ENCODE measurements at places on chromosomes 2 and 18. TPM values are rescaled to one million over a fixed set of nuclear protein-coding genes. Genes with fewer than 3 reads are reported as not detected.

Gene MATN3
- polyA plus RNA-seq: 0.19 TPM

Gene DYSF
- polyA plus RNA-seq: 33.6 TPM

GRCh38 chr2:118103951-118104940, 16.0 kb downstream of the INSIG2 start:
- no peak overlapping the region for H3K4me3 ChIP-seq
- no peak for DNase-seq
- H3K4me1 ChIP-seq: no peaks in the 10 kb centered on the region
- peaks cover 73% of the 10 kb centered on the region for H3K36me3 ChIP-seq
- H3K27ac ChIP-seq: no peak overlapping the region

DNA sequence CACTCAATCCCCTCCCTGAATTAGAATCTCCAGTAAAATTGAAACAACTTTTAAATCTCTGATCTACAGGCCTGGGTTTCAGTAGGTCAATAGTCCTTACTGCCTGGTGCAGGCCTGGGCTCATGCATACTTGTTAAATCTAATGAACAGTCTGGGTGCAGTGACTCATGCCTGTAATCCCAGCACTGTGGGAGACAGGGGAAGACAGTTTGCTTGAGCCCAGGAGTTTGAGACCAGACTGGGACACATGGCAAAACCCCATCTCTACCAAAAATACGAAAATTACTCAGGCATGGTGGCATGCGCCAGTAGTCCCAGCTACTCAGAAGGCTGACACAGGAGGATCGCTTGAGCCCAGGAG, 94.7 kb upstream of the SP3 start:
- no peaks in the 10 kb centered on the region for H3K27me3 ChIP-seq
- H3K36me3 ChIP-seq: no peaks in the 10 kb centered on the region
- DNase-seq: no peak
- no peaks in the 10 kb centered on the region for H3K4me1 ChIP-seq

DNA sequence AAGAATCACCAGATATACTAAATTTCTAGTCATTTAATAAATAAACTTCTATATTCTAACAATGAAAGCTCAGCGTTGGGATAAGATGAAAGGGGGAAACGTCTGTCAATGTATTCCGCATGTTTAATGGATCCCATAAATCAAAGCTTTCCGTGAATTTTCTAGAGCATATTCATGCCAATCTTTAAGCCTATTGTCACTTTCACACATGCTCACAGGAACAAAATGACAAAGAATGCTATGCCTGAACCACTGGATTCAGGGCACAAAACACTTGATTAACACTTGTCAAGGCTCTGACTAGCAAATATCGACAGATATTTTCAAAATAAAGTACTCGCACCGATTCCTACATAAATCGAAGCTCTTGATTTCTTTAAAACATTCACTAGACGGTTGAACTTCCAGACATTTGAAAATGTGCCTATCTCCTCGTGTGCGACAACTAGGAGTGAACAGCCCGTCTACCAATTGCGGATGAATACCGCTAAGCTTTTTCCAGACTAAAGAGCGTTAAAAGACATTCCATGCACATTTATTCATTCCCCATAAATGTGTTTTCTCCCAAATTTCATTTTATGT, 1.8 kb downstream of the TLK1 start:
- no peaks in the 10 kb centered on the region for H3K27me3 ChIP-seq
- H3K27ac ChIP-seq: peak overlapping the region; percentile 96
- DNase-seq: no peak
- peaks cover 9% of the 10 kb centered on the region for H3K4me1 ChIP-seq
- H3K36me3 ChIP-seq: no peaks in the 10 kb centered on the region
- H3K4me3 ChIP-seq: peak overlapping the region; percentile 82

- H3K27me3 ChIP-seq: no peaks in the 10 kb centered on the region
- H3K36me3 ChIP-seq: no peaks in the 10 kb centered on the region
- no peak overlapping the region for H3K27ac ChIP-seq
- H3K4me3 ChIP-seq: no peak overlapping the region
Measured at GRCh38 chr18:35864916-35865315, 107.6 kb upstream of the RMP24 start.

GRCh38 chr18:36326771-36327170, 29.3 kb downstream of the FHOD3 start:
- no peaks in the 10 kb centered on the region for H3K36me3 ChIP-seq
- DNase-seq: no peak

GRCh38 chr2:18273205-18273604, 287.2 kb downstream of the RDH14 start:
- H3K27ac ChIP-seq: no peak overlapping the region
- DNase-seq: no peak
- H3K4me3 ChIP-seq: no peak overlapping the region
- no peaks in the 10 kb centered on the region for H3K27me3 ChIP-seq
- no peaks in the 10 kb centered on the region for H3K36me3 ChIP-seq

DNA sequence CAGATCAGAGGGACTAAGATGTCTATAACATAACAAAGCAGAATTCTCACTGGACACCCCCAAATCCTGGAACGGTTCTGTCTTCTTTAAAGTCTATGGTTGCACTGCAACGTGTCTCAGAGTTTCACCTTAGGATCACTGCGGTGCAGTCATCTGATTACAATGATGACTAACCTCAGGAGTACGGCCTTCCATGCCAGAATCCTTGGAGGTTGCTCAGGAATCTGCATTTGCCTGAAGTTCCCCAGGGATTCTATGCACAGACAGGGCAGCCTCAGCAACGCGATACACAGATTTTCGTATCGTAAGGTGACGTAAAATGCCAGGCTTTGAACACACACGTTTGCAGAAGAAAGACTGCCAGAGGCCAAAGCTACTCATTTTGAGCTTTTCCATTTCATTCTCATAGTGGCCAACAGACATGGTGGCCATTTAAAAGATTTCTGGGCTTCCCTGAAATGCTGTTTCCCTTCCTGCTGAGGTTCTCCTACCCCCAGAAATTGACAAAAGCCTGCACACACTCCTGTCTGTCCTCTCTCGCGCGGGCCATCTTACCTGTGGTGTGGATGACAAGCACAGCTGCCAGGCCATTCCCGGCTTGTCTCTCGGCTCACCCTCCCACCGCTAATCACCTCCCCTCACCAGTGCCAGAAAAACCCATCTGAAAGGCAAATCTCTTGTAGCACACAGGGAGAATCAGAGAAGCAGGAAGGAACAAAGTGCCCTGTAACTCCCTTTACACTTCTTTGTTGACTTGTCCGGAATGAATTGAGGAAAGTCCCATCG, 148.8 kb downstream of the ACKR3 start:
- H3K4me1 ChIP-seq: peaks cover 5% of the 10 kb centered on the region
- H3K27ac ChIP-seq: no peak overlapping the region
- H3K36me3 ChIP-seq: no peaks in the 10 kb centered on the region
- no peak overlapping the region for H3K4me3 ChIP-seq

DNA sequence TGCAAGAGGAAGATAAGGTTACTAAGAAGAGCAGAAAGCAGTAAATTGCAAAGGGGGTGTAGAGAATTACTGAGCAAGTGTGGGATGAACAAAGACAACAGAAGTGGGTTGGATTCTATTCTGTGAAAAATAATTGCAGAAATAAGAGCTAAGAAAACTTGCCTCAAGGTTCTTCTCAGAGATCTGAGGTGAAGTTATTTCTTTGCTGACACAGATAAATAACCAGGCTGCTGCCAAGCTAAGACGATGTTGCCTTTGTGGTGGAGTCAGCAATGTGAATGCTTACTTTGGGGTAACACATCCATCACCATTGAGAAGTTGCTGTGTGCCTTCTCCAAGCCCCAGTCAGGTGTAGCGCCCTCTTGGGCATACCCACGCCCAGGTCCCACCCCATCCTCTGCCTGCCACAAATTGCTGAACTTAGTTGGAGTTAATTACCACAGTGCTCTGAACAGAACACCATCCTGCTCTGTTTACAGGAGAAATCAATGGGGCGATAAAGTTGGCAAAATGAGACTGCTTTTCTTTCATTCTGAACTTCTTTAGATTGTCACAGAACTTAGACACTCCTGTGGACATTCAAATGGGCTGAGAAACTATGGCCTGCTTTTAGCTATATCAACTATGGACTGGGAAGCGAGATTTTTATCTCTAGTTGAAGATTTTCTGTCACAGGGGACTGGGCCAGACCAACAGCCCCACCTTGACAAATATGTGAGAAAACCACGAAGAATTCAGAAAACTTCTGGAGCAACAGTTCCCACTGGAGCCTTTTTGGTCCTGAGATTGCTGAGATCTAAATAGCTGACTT, 283.6 kb downstream of the TMX3 start:
- H3K27me3 ChIP-seq: no peaks in the 10 kb centered on the region
- no peaks in the 10 kb centered on the region for H3K4me1 ChIP-seq
- no peak for DNase-seq
- H3K4me3 ChIP-seq: no peak overlapping the region
- H3K36me3 ChIP-seq: no peaks in the 10 kb centered on the region

- no peak for DNase-seq
- no peaks in the 10 kb centered on the region for H3K27me3 ChIP-seq
- no peaks in the 10 kb centered on the region for H3K4me1 ChIP-seq
- no peak overlapping the region for H3K4me3 ChIP-seq
Measured at GRCh38 chr2:183375821-183376220, 251.6 kb downstream of the NUP35 start.

- no peaks in the 10 kb centered on the region for H3K36me3 ChIP-seq
- H3K27me3 ChIP-seq: peaks cover 8% of the 10 kb centered on the region
- no peak overlapping the region for H3K27ac ChIP-seq
- no peaks in the 10 kb centered on the region for H3K4me1 ChIP-seq
- peak; percentile 19 for DNase-seq
Measured at GRCh38 chr2:106886916-106887758, 1.2 kb upstream of the ST6GAL2 start.

DNA sequence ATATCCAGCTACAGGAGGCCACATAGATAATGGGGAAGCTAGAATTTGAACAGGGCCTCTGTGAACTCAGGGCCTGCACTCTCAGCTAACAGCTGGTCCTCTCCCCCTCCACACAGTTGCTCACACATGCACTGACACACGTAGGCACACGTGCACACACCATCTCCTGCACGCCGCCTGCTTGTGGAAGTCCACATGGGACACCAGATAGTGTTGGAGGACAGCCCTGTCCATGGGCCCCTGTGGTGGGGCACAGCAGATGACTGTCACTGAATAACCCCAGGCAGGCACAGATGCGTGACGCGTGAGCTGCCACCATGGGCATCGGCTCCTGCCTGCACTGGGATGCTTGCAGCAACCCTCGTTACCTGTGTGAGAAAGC, 52.9 kb downstream of the ADI1 start:
- peaks cover 4% of the 10 kb centered on the region for H3K36me3 ChIP-seq
- peak overlapping the region; percentile 65 for H3K27ac ChIP-seq
- peak; percentile 24 for DNase-seq
- H3K4me3 ChIP-seq: no peak overlapping the region
- no peaks in the 10 kb centered on the region for H3K27me3 ChIP-seq

DNA sequence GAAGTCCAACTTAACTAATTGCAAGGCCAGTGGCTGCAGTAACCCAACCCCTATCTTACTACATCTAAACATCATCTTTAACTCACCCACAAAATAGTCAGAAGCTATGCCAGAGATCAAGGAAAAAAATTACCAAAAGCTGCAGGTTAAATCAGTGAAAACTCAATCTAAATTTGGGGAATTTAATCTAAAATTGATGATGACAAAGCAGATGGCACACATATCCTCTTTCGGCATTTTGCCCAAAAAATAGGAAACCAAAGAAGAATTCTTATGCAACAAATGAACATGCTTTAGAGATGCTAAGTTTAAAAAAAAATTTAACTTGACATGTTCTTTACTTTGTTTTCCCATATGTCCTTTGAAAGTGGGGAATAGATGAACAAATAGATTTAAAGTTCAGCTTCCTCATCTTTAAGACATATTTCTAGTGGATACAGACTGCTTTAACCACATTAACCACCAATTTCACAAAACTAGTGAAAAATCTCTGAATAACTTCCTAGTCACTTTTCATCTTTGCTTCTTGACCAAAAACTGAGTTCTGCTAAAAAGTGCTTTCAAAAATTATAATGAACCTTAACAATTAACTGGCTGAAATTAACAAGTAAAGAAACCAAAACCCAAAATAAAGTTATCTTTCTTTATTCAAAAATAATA, 74.3 kb upstream of the CCDC150 start:
- DNase-seq: no peak
- no peaks in the 10 kb centered on the region for H3K36me3 ChIP-seq
- no peak overlapping the region for H3K27ac ChIP-seq
- H3K27me3 ChIP-seq: no peaks in the 10 kb centered on the region
- no peak overlapping the region for H3K4me3 ChIP-seq

DNA sequence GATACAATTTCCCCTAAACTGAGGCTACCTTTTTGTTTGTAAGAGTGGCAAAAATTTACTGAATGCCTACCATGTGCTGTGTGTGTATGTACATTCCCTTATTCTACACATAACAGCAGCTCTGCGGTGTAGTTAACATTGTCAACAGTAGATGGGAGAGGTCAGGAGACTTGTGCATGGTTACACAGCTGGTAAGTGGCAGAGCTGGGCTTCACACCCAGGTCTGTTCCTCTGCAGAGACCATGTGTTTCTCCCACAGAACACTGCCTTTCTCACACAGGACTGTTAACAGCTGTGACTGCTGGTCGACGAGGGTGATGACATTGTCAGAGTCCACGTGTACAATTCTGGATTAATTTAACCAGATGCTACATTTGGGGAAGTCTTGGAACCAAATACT, 49.1 kb downstream of the EML6 start:
- DNase-seq: no peak
- no peak overlapping the region for H3K4me3 ChIP-seq
- H3K4me1 ChIP-seq: no peaks in the 10 kb centered on the region
- no peaks in the 10 kb centered on the region for H3K36me3 ChIP-seq
- H3K27me3 ChIP-seq: no peaks in the 10 kb centered on the region

DNA sequence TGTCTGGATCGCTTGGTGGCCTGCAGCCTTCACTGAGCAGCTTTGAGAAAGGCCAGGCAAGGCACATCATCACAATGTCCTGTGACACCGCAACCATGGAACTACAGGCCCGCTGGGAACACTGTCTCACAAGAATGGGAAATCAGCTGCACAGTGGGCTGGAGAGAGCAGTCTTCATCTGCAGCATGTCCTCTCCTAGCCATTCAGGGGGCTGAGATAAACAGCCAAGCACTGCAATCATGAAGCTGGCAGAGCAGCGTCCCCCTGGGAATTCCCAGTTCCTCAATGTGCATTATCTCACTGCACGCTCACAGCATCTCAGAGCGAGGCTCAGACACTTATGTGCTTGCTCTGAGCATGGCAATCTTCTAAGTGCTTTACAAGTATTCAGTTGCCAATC, 1.9 kb downstream of the CMPK2 start:
- peak; percentile 66 for DNase-seq
- peaks cover 23% of the 10 kb centered on the region for H3K36me3 ChIP-seq
- H3K4me3 ChIP-seq: peak overlapping the region; percentile 58
- H3K27me3 ChIP-seq: no peaks in the 10 kb centered on the region

DNA sequence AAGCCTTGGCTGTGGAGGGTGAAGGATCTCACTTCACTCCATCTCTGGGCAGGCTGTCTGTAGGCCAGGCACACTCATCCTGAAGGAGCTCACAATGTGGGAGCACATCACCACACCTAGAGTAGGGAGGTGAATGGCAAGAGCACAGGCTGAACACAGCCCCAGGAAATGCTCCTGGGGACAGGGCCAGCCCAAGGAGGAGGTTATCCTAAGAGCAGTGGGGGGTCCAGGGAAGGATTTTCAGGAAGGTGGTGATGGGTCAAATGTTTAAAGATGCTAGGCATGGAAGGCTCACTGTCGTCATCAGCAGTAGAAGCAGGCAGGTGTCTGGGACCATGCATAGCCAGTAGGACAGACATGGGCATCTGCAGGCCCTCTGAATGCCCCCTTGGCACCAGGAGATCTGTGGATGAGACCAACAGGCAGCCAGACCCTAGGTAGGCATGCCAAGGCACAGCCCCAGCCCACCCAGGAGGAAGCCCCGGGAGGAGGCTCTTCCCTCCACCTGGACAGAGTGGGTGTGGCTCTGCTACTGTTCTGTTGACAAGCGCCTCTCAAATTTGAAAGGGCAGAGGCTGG, 91.7 kb upstream of the RAB6C start:
- no peaks in the 10 kb centered on the region for H3K27me3 ChIP-seq
- DNase-seq: no peak
- no peaks in the 10 kb centered on the region for H3K4me1 ChIP-seq

All from heart left ventricle (tissue), 16 donors.